ENCODE measurements at places on chromosomes 12 and 14.

DNA sequence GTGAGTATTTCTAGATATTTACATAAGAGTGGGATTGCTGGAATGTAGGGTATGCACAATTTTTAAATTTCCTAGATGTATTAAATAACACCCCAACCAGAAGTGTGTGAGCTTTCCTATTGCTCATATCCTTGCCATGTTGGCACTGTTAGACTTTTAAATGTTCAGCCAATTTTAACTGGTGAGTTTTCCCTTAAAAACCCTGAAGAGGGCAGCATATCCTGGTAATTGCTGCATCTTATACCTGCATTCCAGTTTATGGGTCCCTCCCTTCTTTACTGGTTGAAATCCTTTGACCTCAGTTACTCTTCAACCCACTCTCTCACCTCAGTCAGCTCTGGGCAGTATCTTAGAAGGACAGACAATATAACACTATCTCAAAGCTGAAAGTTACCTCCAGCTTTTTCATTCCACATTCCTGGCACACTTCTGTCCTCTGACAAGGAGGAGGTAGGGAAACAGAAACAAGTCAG is 270.6 kb downstream of the PAWR start:
- no peak for DNase-seq

DNA sequence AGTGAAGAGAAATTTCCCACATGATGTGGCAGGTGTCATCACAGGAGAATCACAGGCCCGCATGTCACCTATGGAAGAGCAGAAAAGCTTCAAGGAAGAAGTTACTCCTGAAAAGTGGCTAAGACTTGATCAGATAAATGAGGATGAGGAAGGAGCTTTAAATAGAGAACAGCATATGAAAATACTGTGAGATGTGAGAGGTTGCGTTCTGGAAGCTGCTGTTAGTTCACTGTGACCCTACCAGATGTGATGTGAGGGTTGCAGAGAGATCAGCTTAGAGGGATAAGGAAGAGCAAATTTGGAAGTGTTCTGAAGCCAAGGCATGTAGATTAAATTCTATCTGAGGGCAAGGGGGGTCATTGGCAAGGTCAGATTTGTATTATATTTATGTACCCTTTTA is 17.1 kb downstream of the ERP27 start:
- no peak for DNase-seq

DNA sequence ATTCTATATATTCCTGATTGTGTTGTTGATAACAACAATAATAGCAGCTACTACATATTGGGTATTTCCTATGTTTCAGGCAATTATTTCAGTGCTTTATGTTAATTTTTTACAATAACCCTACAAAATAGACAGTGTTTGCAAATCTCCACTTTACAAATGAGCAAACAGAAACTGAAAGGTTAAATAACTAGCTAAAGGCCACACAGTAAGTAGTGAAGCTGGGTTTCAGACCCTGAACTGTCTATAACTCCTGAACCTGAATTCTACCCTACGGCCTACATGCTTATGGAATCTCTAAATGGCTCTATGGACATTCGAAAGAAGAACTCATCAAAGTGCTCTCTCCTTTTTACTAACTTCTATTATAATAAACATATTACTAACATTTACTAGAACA is 19.7 kb upstream of the NUDT4 start:
- no peak for DNase-seq

GRCh38 chr12:92537290-92537960 is 165.4 kb upstream of the PLEKHG7 start:
- DNase-seq = no peak

- DNase-seq = peak; percentile 22
Measured at GRCh38 chr14:89486505-89486904, 69.5 kb upstream of the FOXN3 start.

DNA sequence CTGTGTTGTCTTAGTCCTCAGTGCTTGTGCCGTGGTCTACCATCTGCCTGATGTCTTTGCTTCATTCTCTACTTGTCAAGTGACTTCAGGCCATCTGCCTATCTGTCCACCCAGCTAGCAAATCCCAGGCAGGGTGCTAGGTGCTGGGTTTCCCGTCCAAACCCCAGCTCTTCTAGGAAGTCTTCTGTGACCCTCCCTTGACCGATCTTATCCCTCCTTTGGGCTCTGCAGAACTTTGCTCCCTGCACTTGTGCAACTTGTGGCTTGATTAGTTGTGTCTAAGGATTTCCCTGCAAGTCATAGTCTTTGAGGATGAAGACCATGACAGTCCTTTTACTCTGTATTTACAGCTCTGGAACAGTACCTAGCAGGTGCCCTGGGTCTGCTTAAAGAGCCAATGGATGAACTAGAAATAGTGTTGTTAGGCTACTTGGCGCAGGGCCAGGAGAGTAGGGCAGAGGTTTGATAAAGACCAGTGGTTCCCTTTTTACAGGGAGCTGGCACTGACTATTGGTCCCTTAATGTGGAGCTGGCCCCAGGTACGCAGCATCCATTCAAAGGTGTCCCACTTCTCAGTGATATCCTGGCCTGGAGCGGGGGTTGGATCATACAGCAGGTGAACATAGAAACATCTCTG is 60.1 kb downstream of the ADCK1 start:
- DNase-seq = no peak

DNA sequence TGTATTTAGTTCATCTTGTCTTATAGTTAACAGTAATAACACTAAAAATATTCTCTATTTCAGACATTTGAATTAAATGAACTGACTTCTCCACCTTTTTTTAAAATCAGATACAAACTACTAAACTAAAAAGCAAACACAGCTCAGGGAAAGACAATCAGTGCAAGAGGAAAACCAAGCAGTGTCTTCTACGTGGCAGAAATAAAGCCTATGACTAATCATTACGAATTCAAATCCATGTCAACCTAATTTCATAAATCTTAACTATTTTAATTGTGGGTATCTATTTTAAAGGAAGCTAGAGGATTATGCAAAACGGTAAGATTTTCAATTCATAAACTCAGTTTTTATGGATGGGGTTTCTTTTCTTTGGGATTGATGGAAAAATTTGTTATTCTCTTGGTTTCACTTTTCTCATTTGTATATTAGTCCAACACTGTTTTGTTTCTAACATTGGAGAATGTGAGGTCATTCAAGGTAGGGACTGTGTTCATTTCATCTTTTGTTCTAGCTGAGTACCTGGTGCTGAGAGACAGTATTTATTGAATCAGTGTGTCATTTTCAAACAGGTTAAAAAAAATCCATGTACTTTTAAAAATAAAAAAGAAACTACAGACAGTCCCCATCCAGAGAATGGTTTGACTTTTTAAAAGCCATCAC is 12.8 kb upstream of the PALS1 start:
- no peak for DNase-seq

DNA sequence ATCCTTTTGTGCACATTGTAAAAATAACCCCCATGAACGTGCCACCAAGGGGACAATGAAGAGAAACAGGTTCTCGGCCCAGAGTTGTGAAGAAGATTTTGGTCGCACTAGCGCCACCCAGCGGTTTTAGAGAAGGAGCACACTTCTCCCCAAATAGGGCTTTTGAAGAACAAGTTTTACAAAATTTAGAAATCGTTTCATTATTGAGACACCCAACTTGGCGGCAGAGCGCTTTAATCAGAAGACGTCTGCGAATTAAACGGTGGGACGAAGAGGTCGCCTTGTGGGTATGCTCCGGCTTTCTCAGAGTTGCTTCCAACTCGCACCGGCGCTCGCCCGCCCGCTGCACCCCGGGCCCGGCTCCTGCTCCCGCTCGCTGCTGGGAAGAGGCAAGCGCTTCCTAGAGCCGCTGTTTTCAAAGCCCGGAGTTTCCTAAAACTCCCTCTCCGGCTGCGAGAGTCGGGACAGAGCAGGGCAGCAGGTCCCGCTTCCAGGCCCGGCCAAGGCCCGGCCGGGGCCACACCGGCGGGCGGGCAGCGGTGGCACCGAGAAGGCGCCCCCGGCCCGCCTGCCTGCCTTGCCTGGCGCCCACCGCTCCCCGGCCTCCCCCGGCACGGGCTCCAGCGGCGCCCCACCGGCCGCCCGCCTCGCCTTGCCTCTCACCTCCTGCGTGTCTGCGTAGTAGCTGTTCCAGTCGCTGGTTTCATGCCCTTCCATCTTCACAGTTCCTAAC is 645 bp downstream of the FOXA1 start:
- no peak for DNase-seq

DNA sequence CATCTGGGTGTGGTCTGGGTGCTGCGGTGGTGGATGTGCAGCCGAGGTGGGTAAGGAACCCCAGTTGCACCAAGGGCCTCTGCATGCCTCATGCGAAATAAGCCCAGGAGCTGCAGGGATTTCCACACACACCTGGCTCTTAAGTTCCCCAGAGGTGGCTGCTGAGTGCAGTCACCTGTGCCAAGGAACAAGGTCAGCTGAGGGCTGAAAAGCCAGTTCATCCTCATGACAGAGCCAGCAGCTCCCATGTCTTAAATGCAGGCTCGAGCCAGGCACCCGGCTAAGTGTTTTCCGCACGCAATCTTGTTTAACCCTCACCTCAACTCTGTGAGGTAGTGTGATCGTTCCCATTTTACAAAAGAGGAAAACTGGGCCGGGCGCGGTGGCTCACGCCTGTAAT is 9.7 kb downstream of the HVCN1 start:
- DNase-seq = no peak

DNA sequence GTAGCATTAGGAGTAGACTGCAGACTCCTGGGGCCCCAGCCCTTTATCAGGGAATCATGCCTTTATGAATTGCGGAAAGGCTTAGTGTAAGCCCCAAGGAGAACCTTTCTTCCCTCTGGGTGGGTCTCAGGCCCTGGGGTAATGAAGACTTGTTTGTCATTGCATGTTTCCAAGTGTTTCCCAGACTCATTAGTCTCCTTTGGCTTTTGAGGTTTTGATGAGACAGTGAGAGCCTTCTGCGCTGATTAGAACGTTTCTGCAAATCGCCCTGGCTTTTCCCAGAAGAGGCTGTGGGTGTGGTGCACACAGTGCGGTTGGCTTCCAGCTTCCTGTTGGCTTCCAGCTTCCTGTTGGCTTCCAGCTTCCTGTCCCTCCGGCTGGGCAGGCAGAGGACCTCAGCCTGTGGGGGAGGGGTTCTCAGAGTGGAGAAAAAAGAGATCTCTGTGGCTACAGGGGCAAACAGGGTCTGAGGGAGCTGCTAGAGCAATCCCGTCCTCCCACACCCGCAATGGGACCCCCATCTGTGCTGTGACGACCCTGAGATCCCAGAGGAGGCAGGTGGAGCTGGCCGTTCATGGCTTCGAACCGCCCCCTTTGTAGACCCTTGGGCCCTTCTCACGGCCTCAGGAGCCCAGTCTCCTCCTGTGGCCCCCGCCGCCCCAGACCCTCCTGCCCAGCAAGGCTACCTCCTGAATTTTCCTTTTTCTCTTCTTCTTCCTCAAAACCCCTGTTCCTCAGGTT is 42.1 kb downstream of the GPR68 start:
- no peak for DNase-seq

DNA sequence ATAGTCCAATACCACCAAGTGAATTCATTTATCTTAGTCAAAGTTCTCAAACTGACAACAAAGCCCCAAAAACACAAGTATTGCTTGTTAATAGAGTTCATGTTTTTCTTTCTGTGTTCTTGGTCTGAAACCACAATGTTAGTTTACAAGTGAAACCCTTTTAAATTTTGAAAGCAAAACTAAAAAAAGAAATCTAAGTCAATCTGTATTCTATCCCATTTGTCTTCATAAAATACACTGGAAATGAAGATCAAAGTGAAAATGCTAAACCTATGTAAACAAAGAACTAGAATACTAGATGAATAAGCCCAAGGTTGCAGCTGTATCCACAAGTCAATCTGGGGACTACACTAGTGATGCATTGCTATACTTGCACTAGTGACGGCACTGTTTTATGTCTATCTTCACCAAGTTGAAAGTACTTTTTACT is 10.4 kb downstream of the MAP4K5 start:
- no peak for DNase-seq

GRCh38 chr12:12133785-12134184 is 63.0 kb downstream of the BCL2L14 start:
- no peak for DNase-seq

- no peak for DNase-seq
Measured at GRCh38 chr14:100674428-100674827, 52.3 kb upstream of the DLK1 start.

DNA sequence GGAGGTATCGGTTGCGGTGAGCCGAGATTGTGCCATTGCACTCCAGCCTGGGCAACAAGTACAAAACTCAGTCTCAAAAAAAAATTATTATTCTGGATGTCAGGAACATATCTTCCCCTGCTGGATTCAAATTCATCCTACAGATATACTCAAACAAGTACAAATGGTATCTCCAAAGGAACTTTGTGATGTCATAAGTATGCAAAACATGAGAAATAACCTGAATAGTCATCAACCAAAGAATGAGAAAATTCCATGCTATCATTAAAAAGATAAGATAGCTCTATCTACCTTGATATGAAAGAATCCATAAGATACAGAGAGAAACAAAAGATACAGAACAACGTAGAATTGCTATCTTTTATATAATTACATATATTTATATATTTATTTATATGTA is 67.7 kb downstream of the EEA1 start:
- DNase-seq = no peak

DNA sequence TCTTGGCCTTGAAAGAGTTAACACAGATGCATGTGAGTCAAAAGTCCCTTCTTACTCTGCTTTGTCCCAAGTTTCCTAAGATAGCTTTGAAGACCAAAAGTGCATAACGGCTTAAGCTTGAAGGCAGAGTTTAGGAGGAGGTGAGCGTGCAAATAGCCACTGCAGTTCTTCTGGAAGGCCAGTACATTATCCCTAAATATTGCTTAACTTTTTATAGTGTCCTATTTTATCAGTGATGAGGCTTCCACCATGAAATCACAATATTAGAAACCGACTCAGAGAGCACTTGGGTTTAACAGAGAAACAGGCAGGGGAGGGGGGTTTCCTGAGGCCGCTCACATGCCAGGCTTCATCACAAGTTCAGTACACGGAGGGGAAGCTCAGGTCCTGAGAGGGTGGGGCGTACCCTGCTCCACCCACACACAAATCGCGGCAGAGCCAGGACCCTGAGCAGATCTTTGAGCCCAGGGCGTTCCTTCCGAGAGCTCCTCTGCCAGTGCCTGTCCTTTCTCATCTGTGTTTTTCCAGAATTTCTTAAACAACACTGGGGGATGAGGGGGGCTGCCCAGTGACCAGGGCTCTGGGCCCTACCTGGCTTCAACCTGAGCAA is 26.8 kb upstream of the BDKRB2 start:
- no peak for DNase-seq

GRCh38 chr12:88219861-88220260 is 77.8 kb downstream of the TMTC3 start:
- no peak for DNase-seq

GRCh38 chr12:77315407-77315806 is 250.0 kb upstream of the E2F7 start:
- DNase-seq = no peak

DNA sequence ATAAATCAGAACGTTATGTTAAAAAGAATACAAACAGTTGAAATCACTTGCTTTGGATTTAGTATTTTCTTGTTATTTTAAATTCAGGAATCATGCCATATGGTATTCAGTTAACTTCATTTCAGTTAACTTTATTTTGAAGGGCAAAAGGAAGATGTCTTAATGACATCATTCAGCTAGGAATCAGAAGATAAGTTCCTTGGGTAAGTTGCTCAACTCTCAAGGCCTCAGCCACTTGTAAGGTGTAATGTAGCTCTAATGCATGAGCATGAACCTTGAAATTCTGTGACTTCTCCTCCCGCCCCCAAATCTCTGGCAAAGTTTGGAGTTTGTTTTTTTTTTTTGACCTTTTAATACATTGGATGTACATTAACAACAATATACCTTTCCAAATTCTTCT is 42.6 kb downstream of the FRS2 start:
- DNase-seq = no peak

Measured in CD4-positive, alpha-beta T cell treated with Interferon gamma for 1 hour (primary cell).